GM12864 (cell line): ENCODE measurements at places on chromosomes 2 and 18.

DNA sequence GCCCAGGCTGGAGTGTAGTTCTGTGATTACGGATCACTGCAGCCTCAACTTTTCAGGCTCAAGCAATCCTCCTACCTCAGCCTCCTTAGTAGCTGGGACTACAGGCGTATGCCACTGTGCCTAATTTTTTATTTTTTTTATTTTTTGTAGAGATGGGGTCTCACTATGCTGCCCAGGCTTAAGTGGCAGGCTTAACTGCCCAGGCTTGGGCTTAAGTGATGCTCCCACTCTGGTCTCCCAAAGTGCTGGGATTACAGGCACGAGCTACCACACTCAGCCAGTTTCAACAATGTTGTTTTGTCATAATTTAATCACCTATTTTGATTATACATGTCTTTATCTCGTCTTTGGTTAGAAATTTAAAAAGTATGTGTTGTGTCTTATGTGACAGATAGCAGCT lies 18.2 kb downstream of the UGGT1 start:
- no peak for DNase-seq

DNA sequence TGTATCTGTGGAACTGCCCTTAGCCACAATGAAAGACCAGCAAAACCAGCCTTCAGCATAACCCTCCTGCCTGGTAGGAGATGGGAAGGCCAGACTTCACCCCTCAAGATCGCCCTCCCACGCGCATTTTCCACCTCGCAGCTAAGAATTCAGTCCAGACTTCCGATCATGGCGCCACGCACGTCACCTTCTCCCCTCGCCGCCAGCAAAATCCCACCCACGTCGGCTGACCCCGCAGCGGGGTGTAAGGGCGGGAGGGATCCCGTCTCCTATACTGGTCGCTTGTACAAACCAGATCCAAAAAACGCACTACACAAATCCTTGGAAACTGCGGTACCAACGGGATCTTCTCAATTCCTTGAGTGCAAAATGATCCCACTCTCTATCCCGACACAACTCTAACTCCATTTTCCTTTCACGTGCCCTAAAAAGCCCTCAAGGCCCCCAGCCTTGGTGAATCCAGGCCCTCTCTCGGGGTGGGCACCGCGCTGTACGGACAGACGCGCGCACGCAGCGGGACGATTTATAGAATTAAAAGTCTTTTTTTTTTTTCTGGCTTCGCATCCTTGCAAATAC lies 1.0 kb upstream of the BMPR2 start:
- DNase-seq: no peak

- no peak for DNase-seq
Observed at GRCh38 chr18:35157181-35157580, 83.7 kb upstream of the ZNF397 start.

DNA sequence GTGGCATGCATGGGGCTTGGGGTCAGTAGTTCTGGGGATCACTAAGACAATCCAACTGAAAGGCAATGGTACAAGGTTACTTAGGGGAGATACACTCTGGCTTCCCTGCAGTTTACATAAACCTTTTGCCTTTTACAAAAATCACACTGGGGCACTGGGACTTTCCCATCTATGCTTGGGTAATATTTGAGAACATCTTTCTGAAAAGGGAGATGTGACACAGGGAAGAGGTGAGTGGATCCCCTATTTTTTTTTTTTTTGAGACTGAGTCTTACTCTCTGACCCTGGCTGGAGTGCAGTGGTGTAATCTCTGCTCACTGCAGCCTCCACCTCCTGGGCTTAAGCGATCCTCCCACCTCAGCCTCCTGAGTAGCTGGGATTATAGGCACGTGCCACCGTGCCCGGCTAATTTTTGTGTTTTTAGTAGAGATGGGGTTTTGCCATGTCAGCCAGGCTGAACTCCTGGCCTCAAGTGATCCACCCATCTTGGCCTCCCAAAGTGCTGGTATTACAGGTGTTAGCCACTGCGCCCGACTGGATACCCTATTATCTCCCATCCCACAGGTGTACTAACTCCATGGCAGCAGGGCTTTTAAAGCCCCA lies 82.8 kb upstream of the DNMT3A start:
- DNase-seq: no peak

DNA sequence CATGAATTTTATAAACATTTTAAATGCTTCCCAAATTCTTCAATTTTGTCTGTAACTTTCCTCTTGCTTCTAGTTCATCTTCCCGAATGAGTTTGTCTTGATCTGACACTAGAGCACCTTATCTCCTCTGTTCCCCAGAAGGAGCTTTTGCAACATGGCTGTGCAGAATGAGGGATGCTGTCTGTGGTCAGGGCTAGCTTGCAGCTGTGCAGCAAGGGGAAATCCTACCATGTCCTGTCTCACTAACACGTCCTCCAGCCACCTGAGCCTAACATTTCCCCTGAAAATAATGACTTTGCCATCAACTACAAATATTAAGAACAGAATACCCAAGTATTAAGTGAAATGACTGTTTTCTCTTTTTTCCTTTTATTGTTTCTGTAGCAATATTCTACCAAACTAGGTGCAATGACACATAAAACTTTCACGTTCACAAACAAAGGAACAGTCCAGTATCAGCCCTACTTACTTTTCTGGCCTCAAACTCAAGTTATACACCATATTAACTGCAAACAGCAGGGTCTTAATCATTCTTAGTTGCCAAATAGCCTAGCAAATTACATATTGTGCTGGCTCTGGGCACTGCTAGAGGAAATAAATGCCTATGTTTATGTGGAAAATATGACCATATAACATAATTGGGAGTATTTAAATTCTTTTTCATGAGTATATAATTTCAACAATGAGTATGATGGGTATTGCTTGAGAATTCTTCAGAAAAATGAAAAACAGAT lies 423.3 kb downstream of the CMPK2 start:
- no peak for DNase-seq

DNA sequence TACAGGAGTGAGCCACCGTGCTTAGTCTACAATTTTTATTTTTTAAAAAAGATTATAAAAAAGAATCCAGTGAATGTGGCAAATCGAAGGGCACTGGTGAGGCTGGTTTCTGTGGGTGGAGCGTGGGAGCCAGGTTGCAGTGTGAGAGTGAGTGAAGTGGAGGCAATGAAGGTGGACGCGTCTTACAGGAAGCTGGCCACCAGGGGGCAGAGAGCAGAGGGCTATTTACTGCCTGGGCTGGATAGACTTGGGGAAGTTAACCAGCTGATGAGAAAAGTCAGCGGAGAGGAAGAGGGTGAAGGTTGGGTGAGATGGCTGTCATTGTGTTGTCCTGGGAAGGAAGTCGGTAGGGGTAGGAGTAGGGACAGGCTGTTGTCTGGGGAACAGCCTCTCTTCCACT lies 6.8 kb downstream of the SCTR start:
- peak; percentile 29 for DNase-seq

- no peak for DNase-seq
Observed at GRCh38 chr2:233247744-233248143, 3.7 kb upstream of the ATG16L1 start.

DNA sequence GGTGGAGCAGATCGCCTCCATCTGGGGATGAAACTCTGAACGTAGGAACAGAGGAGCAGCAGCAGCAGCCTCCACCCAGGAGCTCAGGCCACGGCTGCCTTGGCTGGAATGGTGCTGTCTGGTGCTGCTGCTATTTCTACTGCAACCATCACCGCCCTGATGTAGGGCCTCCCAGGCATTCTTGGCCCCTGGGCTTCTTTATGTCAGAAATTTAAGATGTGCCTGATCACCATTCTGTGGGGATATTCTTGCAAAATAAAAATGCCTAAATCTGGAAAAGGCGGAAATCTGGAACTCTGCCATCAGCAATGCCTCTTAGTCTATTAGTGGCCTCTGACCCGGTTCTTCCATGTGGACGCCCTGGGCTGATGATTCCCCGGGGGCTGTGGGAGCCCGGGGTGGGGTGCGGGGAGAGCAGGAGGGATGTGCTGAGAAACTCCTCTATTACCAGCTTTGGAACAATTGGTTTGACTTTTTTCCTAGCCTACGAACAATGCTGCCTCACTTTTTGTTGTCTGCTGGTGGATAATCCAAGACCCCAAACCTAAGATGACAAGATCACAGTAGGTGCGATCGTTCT lies 47.2 kb downstream of the FAM124B start:
- DNase-seq: no peak

- DNase-seq: no peak
Observed at GRCh38 chr2:239751679-239752355, 273.3 kb downstream of the NDUFA10 start.

DNA sequence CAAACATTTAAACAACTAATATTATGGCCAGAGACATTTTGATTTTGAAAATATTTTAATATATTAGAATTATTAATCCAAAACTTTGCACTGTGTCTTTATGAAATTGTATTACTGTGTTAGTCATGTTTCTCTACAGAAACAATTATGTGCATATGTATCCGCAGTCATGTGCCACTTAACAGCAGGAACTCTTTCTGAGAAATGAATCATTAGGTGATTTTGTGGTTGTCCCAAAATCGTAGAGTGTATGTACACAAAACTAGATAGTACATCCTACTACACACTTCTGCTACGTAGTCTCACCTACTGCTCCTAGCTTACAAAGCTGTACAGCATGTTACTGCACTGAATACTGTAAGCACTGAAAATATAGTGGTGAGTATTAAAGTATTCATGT lies 479.2 kb upstream of the DSEL start:
- no peak for DNase-seq

- DNase-seq: no peak
Observed at GRCh38 chr2:123732563-123732962, 292.5 kb upstream of the CNTNAP5 start.

DNA sequence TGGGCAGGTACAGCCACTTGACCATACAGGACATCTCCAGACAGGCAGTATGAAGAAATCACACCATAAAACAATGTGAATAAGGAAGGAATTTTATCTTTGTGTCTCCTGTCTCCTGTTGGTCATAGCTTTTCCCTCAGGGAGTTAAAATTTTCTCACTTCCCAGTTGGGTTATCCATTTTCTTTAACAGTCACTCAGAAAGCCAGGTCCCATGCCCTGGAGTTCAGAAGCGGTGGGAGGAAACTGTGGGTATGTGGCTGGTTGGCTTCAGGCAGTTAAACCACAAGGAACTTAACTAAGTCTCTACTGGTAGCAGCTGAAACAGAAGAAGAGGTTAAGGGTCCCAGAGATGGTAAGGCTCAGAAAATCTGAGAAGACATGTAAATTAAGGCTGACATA lies 6.5 kb upstream of the SMAD2 start:
- no peak for DNase-seq

DNA sequence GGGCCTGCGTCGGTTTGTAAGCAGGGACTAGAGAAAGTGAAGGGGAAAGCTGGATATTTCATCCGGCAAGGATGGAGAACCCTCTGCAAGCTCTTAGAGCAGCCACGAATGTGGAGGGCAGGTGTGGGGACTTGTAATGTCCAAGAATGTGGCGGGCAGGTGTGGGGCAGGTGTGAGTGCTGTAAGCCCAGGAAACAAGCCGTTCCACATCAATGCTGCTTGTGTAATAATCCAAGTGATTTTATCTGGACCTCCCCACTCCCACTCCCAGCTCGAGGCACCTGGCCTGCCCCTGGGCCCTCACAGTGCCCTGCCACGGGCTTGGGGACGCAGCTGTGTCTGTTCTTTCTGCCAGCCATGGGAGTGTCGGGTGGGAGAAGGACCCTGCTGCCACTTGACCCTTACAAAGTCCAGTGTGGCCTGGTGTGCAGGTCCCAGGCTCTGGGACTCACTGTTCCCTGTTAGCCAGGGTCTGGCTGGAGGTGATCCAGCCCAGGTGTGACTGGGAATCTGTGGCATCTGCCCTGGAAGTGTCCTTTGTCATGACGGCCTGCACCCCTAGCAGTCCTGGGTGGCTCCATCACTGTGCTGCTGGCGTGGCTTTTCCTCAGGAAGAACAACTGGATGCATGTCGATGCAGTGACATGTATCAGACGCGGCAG lies 42.8 kb downstream of the SOX11 start:
- no peak for DNase-seq

- no peak for DNase-seq
Observed at GRCh38 chr2:239467281-239467955, 66.6 kb upstream of the HDAC4 start.

DNA sequence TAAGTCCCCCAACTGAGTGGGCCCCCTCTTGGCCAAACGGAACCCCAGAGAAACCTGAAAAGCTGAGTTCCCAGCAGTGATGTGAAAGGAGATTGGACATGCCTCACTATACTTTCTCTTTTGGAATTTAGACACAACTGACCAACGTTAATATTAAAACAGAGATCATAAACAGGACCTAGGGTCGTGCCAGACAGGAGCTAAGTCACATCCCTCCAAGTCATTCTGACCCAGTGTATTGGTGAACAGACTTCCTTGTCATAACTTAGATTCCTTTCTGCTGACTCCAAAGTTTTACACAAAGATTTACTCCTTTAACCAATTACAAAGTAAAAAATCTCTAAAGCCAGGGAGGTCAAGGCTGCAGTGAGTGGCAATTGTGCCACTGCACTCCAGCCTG lies 46.9 kb downstream of the UXS1 start:
- DNase-seq: no peak

GRCh38 chr18:5868218-5868854 lies 27.0 kb downstream of the TMEM200C start:
- peak; percentile 46 for DNase-seq
